ENCODE measurements at places on chromosomes 3 and 15. TPM values are rescaled to one million over a fixed set of nuclear protein-coding genes. Genes with fewer than 3 reads are reported as not detected.

Gene STAC
- 1.2 TPM for total RNA-seq

DNA sequence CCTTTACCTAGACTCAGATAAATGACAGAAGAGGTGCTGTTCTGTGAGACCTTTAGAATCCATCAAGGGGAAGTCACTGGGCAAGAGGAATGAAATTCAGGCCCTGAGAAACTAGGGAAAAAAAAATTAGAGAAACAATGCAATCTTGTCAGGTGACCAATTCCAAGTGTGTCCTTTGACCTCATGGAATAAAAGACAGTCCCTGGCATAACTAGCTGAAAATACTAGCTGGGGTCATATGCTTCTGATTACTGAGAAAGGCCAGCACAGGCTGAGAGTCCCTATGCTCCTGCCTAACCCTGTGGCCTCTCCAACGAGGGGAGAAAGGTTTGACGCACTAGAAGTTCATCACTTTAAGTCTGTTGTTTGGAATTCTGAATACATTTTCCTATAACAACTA is 167.3 kb downstream of the XXYLT1 start:
- no peak for DNase-seq

DNA sequence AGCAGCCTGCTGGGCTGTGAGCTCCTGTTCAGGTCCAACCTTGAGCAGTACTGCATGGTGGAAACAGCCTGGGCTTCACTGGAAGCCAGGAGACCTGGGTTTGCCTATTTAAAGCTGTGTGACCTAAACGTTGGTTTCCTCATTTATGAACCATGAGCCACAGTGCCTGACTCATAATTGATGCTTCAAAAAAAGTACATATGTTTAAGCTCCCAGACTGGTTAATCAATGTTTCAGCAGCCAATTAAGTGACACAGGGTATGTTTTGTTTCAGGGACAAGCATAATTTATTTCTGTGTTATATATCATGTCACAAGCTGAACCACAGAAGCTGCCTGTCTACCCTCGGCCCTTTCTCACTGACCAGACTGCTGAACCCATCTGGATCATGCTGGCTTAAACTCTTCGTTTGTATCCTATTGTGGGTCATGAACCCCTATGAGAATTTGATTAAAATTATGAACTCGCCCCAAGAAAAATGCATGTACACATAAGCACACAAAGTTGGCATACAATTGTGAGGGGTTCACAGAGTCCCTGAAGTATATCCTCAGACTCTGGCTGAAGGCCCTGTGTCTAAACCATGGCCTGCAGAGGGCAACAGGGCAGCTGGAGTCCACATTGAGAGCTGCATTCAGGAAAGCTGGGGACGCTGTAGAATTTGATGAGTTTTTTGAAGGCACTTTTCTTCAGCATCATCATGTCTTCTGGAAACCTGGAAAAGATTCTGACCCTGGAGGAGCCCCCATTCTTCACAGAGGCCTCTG is 23.7 kb downstream of the HDC start:
- DNase-seq, result no peak

GRCh38 chr3:196673632-196674031 is 34.1 kb downstream of the NRROS start:
- DNase-seq, result no peak

Measured in heart left ventricle (tissue), 16 donors.